DMS153 (cell line): ENCODE measurements at places on chromosomes 1 and 21.

GRCh38 chr1:198680174-198680875 is 41.5 kb downstream of the PTPRC start:
- no peak for DNase-seq

DNA sequence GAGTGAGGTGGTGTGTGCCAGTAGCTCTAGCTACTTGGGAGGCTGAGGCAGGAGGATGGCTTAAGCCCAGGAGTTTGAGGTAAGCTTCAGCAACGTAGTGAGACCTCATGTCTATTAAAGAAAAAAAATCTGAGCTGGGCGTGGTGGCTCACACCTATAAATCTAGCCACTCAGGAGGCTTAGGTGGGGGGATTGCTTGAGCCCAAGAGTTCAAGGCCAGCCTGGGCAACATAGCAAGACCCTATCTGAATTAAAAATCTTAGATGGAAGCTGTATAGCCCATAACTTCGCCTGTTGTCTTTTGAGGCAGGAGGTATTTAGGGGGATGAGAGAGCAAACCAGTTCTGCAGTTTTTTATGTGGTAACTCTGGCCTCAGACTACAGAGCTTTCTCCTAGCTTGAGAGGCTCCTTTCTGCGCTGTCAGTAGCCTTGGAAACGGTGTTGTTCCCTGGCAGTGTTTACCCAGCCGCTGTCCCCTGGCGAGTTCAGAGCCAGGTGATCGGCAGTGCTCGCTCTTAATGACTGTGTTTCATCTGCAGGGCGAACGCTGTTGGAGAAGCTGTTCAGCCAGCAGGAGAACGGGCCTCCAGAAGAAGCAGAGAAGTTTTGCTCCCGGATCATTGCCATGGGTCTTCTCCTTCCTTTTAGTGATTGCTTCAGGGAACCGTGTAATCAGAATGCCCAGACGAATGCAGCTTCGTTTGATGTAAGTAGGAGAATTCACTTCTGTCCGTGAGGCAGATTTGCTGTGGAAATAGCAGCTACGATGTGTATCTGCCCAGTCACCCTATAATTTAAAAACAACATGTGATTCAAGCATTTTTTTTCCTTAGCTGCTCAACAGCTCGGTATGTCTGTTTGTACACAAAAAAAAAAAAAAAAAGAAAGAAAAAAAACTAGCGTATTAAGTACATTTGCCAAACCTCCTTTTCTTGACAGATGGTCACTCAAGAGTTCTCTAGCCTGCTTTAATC is 31.2 kb downstream of the FMN2 start:
- peak; percentile 60 for DNase-seq

- DNase-seq = no peak
These were observed 9.2 kb downstream of the GPR161 start for GRCh38 chr1:168127503-168127902.

GRCh38 chr1:231862611-231863010 is 236.0 kb downstream of the DISC1 start:
- DNase-seq = no peak
